Activated T-cell treated with anti-CD3 and anti-CD28 coated beads, Interleukin-2, amount 50 U/mL, for 48 hours (primary cell): ENCODE measurements at places on chromosomes 2 and 18.

- DNase-seq = no peak
Measured at GRCh38 chr2:164960159-164960558, 4.8 kb upstream of the SLC38A11 start.

DNA sequence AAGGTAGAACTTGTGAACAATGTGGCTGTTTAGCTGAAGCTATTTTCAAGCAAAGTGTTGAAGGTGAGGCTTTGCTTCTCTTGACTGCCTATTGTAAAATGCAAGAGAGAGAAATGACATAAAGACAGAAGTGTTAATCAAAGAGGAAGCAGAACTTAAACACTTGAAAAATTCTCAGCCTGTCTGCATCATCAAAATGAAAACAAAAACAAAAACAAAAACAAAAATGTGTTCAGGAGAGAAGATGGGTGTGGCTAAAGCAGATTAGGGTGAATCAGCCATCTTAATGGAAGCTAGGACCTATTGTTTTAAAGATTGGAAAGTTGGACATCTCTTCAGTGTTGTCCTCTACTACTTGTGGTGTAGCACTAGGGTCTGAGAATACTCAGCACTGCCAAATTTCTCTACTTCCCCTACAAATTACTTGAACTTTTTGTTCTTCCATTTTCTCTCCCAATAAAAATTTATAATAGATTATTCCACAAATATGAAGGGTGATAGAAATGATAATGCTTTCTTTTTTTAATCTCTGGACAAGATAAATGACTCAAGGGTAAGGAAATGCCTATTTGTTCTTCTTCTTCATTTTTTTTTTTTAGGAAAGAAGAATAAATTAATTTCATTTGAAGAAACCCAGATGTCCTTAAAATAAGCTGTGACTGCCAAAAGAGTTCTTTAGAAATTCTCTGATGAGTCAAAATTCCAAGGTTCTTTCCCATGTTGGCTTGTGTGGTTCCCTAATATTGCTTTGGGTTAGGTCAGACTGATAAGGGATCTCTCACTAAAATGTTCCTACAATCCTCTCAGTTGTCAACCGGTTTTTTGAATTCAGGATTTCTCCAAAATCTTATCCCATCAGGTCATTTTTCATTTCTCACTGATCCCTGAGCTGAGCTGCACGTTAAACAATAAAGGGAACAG, 571.2 kb upstream of the ZEB2 start:
- DNase-seq = no peak

GRCh38 chr2:98533547-98533946, 74.8 kb downstream of the COA5 start:
- no peak for DNase-seq

- peak; percentile 22 for DNase-seq
Measured at GRCh38 chr2:186848873-186849578, at the start of gene ZSWIM2. TSS of gene ZSWIM2 (minus strand) at chr2:186849170. CDS start at chr2:186849130, 40 bp downstream.

- DNase-seq = no peak
Measured at GRCh38 chr2:19649785-19650380, 251.9 kb downstream of the TTC32 start.

- no peak for DNase-seq
Measured at GRCh38 chr18:50277942-50278341, 3.4 kb downstream of the MBD1 start.

DNA sequence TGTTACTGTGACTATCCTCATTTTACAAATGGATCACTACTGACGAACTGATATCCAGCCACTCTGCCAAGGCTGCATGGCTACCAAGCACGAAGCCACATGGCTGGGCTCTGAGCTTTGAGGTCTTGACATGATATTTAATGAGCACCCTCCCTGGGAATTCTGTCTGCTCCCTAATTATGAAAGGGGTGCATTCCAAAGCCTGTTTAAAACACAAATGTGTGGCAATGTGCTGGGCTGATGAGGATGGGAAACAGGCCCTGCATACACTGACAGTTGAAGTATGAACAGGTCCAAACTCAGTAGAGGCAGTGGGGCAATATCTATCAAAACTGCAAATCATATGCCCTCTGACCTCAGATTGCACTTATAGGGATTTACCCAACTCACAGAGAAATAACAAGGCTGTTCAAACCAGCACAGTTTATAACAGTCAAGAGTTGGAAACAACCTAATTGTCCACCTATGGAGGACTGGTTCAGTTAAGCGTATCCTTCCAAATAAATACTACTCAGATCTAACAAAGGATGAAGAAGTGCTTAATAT, 20.8 kb downstream of the CDC42EP3 start:
- DNase-seq = no peak

- DNase-seq = no peak
Measured at GRCh38 chr18:13423352-13423751, 204.8 kb downstream of the LDLRAD4 start.
